ENCODE measurements at places on chromosomes 12 and 14. TPM values are rescaled to one million over a fixed set of nuclear protein-coding genes. Genes with fewer than 3 reads are reported as not detected.

DNA sequence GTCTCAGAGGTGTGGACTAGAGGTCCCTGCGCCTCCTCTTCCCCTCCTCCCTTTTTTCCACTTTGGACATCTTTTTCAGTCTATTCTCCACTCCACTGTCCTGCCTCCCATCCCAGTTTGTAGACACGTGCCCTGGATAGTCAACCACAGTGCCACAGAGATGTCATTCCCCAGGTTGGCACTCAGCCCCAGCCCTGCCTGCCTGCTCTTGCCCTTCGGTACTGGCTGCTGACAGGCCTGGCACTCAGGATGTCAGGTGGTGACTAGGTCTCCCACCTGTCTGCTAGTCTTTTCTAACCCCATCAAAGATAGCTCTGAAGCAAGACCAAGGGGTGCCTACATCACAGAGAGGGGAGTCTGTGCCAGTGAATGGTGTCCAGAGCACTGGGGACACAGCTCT is 15.8 kb downstream of the KRT71 start:
- H3K4me1 ChIP-seq: peaks cover 14% of the 10 kb centered on the region
- no peak overlapping the region for H3K4me3 ChIP-seq
- DNase-seq: no peak

DNA sequence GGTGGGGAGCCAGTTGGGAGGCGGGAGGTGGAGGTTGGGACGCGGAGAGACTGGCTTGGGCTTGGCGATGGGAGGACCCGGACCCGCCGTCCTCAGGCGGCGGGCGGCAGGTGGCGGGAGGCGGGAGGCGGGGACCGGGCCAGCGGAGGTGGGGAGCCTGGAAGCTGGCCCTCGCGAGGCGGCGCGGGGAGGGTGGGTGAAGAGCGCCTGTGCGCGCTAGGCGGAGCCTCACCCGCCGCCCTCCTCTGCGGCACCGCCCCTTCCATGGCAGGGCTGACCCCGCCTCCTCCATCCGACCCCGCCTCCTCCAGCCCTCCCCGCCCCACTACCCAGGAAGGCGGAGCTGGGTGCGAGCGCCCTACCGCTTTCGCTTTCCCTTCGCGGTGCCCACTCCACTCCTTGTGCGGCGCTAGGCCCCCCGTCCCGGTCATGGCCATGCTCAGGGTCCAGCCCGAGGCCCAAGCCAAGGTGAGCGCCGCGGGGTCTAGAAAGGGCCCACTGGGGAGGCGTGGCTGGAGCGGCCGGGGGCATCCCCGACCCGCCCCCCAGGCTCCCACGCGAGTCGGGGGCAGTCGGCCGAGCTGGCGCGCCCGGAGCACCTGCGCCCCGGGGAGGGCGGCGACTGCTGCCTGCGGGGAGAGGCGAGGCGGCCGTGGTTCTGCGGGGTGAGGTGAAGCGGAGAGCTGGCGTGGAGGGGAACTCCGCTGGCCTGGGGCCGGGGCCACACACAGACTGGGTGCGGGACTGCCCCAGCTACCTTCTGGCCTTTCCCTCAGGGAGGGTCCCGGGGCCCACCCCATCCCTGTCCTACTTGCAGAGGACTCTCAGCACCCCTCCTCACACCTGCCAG is at the start of gene PSME1:
TSS of gene PSME1 (plus strand) at position 361 of the 850 bp plus-strand sequence. CDS start at position 430, 69 bp downstream.
- peaks cover 38% of the 10 kb centered on the region for H3K36me3 ChIP-seq
- no peaks in the 10 kb centered on the region for H3K27me3 ChIP-seq
- H3K27ac ChIP-seq: peak within 1 kb of the TSS; percentile 66

DNA sequence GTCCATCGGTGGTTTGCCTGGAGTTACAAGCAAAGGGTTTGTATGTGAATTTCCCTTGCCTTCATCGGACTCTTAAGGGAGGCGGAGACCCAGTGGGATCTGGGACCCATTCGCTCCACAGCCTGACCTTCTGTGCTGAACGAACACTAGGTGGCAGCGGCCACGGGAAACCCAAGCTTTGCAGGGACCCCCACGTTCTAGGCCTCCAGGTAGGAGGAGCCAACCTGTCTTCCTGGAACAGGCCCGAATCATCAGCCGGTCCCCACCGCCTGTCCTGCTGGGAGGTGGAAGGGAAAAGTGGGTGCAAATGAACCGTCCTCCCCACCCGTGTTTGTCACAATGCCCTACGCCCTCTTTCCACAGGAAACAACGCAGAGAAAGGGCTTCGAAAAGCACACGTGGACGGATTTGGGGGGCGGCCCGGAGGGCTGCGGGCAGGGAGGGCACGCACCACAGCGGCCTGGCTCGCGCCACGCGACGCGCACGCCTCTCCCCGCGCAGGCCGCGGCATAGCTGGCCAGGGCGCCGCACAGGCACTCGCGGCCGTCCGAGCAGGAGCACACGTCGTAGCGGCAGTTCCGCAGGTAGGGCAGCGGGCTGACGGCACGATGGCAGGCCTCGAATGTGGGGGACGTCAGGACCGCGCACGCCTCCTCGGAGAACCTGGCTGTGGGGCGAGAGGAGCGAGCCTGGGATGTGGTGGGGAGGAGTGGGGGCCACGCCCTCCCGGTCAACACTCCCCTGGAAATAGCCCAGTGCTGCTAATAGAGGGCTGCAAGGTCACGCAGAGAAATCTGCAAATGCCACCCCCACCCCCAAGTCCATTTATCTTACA is 67.8 kb downstream of the VWF start:
- peaks cover 11% of the 10 kb centered on the region for H3K4me1 ChIP-seq
- H3K36me3 ChIP-seq: no peaks in the 10 kb centered on the region
- H3K27ac ChIP-seq: no peak overlapping the region
- no peak overlapping the region for H3K4me3 ChIP-seq

SUPT16H gene
- total RNA-seq: 90.1 TPM

FAM181A gene
- total RNA-seq: not detected

Measured in SJSA1 (cell line).